ENCODE measurements at places on chromosomes 3 and 15.

GRCh38 chr3:113620091-113620490 is 76.4 kb downstream of the USF3 start:
- no peak for DNase-seq

DNA sequence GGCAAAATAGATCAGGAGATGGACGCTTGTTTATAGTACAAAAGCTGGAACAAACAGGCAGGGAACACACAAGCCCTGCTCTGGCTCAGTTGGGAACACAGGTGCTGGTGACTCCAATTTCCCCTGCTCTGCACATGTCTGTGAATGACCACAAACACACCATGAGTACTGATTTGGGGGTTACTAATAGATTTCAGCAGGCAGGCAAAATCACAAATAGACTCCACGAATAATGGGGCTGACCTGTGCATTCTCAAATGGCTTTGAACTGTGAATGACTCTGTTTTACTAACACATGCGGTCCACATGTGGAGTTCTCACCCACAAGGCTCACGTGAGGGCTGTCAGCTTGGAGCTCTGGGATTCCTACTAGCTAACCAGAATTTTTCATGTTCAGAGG is 3.9 kb downstream of the RTP3 start:
- DNase-seq, result peak; percentile 9

DNA sequence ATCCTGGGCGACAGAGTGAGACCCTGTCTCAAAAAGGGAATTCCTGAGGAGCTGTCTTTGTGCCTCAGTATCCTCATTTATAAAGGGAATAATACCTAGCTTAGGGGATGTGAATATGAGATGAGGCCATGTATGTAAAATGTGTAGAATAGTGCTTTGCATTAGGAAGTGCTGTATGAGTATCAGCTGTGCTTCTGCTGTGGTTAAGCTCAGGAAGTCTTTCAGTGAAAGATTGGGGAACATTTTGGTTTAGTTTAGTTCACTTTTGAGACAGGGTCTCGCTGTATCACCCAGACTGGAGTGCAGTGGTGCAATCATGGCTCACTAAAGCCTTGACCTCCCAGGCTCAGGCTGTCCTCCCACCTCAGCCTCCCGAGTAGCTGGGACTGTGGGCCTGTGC is 10.6 kb downstream of the THUMPD3 start:
- DNase-seq, result no peak

DNA sequence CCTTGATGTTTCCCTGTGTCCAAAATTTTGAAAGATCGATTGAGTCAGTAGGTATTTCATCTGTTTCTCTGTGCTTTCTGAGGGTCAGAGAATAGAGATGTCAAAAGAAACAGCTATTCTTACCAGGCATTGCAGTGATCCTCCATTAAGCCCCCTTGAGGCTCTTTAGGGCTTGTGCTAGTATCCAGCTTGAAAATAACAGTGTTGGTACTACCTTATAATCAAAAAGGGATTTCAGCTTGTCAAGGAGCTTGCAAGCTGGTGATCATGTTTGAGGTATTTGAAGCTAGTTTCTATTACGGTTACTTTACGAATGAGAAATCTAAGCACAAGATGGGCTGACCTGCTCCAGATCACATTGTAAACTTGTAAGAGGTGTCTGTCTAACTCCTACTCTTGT is 103.4 kb downstream of the EDEM1 start:
- no peak for DNase-seq

DNA sequence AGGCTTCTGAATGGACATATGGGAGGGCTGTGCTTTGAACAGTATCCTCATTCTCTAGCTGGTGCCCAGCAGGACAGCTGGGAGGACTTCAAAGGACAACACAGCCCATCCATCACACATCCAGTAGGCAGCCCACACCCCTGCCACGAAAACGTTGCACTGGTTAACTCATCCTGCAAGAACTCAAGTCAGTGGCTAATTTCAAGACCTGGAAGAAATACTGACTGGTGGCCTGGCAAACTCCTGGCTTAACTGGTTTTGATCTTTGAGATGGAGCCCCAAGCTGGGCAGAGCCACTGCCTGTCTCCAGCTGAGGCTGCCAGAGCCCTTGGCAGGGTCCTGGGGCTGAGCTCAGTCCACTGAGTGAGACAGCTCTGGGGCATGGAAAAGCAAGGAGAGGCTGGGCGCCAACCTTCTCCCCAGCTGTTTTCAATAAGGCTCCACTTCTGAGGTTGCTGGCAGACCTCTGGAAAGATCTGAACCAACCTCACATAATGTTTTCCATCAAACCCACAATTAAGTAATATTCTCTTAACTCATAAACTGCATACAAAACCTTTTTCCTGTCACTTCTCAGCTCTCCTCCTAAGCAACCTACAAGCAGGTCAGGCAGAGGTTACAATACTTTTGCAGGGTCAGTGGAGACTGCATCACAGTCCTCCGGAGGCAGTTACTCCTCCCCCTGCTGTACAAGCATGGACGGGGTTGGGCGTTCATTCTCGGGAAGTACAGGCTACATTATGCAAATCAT is 110.3 kb downstream of the MYLK start:
- DNase-seq, result peak; percentile 83

DNA sequence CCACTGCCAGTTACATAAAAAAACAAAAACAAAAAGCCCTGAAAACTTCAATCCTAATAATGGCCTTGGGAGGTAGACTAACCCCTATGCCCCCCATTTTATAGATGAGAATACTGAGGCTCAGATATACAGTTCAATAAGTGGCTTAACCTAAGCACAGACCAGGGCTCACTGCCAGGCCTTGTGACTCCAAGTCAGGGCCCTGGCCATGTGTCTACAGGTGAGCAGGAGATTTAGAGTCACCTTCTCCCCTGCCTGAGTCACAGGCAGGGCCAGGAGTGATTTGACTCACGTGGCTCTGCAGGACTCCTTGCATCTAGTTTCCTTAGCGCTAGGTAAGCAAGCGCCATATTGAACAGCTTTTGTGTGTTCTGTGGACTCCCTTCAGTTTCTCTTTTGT is 98.6 kb upstream of the ETV5 start:
- DNase-seq, result no peak

- DNase-seq, result no peak
Observed at GRCh38 chr3:192918275-192918588, 576 bp upstream of the MB21D2 start.

- DNase-seq, result peak; percentile 15
Observed at GRCh38 chr3:9903238-9903624, 583 bp downstream of the IL17RE start.

GRCh38 chr3:66603151-66603611 is 102.4 kb upstream of the LRIG1 start:
- DNase-seq, result peak; percentile 50

DNA sequence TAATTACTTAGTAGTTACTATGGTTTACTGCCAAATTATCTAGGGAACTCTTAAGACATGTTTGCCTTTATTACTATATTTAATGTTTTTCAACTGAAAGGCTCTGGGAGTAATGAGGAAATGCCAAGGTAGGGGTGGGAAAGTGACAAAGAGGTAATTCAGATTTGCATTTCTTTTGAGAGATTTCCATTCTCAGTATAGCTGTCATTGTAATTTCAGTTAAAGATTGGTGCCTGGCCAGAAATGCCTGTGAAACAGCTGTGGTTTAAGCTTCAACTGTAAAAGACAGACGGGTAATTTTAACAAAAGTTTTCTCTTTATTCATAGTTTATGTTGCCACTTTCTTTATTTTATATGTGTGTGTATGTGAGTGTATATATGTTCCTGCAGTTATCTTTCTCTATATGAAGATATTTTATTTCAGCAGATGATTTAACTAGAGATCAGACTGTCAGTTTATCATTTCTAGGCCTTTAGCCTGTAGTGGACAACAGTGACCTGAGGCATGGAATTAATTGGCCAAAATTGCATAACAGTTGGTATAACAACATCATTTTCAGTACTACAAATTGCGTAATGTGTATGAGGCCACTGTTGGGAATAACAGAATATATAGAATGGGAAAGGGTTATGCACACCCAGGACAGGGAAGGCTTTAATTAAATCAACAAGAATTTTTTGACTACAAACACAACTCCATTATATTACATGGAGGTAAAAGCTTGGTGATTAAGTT is 119.0 kb downstream of the BBX start:
- DNase-seq, result no peak

- DNase-seq, result peak; percentile 66
Observed at GRCh38 chr15:94070356-94071295, 160.7 kb upstream of the MCTP2 start.

DNA sequence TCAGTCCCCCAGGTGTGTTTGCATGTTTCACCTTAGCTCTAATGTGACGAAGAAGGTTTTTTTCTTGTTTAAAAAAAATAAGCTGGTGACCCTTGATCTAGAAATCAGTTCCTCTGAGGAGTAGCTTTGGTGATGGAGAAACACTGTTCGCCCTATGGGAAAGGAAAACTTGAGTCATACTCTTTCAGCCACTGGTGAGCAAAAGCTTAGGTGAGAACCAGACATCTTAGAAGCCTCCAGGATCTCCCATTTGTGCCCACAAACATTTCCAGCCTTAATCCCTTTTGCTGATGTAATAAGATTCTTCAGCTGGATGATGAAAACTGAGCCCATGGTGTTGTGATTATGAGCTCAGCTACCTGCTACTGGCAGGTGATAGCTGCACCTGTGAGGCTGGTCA is 37.8 kb downstream of the SLC27A2 start:
- DNase-seq, result peak; percentile 8

DNA sequence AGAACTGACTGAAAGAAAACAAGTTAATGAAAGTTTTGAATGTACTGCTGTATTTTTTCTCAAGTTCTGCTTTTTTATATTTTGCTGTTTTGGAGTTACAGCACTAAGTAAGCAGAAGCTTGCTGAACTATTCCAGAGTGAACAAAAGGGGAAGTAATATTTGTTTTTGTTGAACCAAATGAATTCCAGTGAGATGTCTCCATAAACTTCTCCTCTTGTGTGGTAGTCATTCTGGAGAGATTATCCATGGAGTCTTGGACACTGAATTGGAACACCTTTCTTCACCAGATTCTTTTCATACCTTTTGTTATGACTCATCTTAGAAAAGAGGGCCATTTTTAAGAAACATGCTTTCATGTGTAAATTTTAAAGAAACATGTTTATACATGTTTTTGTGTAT is 8.8 kb downstream of the ANKUB1 start:
- DNase-seq, result peak; percentile 69

DNA sequence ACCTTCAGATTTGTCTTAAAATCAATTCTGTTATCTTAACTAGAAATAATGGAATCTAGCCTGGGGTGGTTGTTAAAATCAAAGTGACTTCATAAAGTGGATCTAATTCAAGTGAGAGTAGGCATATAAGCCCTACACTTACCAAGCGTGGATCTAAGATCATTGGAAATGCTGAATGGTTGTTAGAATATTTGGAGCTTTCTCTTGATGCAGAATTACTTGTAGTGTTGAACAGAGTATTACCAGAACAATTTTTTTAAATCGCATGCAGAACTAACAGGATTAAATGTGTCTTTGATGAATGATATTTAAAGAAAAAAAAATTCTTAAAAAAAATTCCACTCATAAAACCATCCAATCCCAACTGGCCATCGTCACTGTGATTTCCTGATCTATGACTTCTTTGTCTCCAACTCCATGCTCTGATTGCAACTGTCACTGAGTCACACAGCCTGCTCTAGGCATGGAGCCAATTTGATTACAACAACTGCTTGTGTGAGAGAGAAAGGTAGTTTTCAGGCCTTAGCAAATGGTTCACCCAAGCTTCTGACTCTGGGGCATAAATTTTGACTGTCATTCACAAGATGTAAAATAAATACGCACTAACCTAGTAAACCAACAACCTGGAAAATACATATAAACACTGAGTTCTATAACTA is 25.9 kb upstream of the SPRED1 start:
- DNase-seq, result peak; percentile 75

DNA sequence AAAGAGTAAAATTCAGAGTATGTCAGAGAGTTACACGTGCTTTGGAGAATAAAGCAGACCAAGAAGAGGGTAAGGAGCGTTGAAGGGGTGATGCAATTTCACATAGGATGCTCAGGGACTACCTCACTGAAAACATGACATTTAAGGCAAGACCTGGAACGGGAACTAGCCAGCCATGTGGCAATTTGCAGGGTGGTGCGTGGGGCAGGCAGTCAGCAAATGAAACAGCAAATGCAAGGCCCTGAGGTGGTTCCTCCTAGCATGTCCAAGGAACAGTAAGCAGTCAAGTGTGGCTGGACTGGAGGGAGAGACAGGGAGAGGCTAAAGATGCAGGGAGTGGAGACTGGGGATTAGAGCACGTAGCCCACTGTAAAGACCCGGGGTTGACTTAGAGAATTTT is 146.1 kb upstream of the LPP start:
- DNase-seq, result no peak

GRCh38 chr3:18061737-18062656 is 319.6 kb upstream of the TBC1D5 start:
- DNase-seq, result peak; percentile 68

DNA sequence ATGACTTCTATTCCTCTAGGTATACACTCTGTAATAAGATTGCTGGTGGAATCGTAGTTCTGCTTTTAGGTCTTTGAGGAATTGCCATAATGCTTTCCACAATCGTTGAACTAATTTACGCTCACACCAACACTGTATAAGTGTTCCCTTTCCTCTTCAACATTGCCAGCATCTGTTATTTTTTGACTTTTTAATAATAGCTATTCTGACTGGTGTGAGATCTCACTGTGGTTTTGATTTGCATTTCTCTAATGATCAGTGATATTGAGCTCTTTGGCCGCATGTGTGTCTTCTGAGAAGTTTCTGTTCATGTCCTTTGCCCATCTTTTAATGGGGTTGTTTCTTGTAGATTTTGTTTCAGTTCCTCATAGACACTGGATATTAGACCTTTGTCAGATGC is 12.8 kb downstream of the NXPE3 start:
- no peak for DNase-seq

- DNase-seq, result no peak
Observed at GRCh38 chr3:45807681-45808540, 11.6 kb upstream of the SLC6A20 start.

DNA sequence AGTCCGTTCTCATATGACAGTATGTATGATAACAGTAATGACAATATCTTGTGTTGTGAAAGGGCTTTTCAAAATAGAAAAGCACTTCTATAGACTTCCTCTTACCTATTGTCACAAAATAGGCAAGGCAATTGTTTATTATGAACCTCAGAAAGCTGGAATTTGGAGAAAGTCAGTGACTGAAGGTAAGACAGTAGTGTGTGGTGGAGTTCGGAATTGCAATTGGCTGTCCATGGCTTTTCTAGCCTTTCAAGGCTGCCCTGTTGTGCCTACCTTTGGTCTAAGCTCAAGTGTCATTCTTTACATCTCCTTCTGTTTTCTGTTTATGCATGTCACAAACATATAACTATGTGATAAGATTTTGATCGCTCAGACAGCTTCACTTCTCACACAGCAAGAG is 219.3 kb upstream of the NR2E3 start:
- DNase-seq, result no peak
